Endodermal cell (in vitro differentiated cells): ENCODE measurements at places on chromosomes 7 and 10. TPM values are rescaled to one million over a fixed set of nuclear protein-coding genes. Genes with fewer than 3 reads are reported as not detected.

Gene CPA2
- 0.40 and 0.81 TPM in 2 replicates for total RNA-seq

Gene MYO1G
- 0.07 to 0.38 TPM (median 0.11 TPM) in 3 replicates for total RNA-seq

Gene SPDYE3
- not detected in 3 replicates for total RNA-seq

Gene IDI2
- total RNA-seq, result not detected in 3 replicates

Gene KAZALD1
- total RNA-seq, result 7.3 to 10.0 TPM (median 10.0 TPM) in 3 replicates

Gene FXYD4
- total RNA-seq, result 0.97 TPM in 1 of 3 replicates, not detected in the others

Gene MUC12
- total RNA-seq, result 2.9 and 4.5 TPM in 2 replicates

Gene CDC14C
- total RNA-seq, result not detected in 3 replicates

Gene ESYT2
- 30.7 to 40.8 TPM (median 32.0 TPM) in 3 replicates for total RNA-seq

Gene SNX10
- total RNA-seq, result 19.3 to 23.2 TPM (median 21.1 TPM) in 3 replicates

Gene LSM5
- total RNA-seq, result 74.7 and 75.9 TPM in 2 replicates

Gene AKR1C8
- total RNA-seq, result not detected in 2 replicates

GRCh38 chr7:29539471-29539870 lies 24.2 kb upstream of the PRR15 start:
- H3K4me1 ChIP-seq, result no peaks in the 10 kb centered on the region
- no peak for DNase-seq
- no peak overlapping the region for H3K27ac ChIP-seq
- no peaks in the 10 kb centered on the region for H3K36me3 ChIP-seq

DNA sequence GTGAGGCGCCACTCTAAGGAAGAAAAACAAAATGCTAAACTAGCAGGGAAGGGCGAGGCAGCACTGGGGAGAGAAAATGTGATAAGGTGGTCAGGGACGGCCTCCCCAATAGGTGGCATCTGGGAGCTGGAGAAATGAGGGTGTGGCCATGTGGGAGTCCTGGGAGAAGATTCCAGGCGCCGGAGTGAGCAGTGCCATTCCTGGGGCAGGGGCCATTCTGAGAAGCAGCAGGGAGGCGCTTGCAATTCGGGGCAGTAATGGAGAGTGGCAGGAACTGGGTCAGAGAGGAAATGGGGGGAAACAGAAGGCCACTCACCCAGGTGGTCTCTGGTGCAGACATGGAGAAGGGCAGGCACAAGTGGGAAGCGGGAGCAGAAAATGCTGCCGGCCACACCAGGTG lies 61.8 kb upstream of the LRRC18 start:
- no peak overlapping the region for H3K4me3 ChIP-seq
- no peaks in the 10 kb centered on the region for H3K4me1 ChIP-seq
- peak; percentile 88 for DNase-seq
- H3K27ac ChIP-seq, result no peak overlapping the region
- H3K27me3 ChIP-seq, result no peaks in the 10 kb centered on the region
- H3K36me3 ChIP-seq, result no peaks in the 10 kb centered on the region

GRCh38 chr7:131040467-131040932 lies 287.2 kb upstream of the MKLN1 start:
- no peaks in the 10 kb centered on the region for H3K36me3 ChIP-seq
- H3K4me3 ChIP-seq, result no peak overlapping the region
- peak; percentile 83 for DNase-seq
- H3K27me3 ChIP-seq, result no peaks in the 10 kb centered on the region

DNA sequence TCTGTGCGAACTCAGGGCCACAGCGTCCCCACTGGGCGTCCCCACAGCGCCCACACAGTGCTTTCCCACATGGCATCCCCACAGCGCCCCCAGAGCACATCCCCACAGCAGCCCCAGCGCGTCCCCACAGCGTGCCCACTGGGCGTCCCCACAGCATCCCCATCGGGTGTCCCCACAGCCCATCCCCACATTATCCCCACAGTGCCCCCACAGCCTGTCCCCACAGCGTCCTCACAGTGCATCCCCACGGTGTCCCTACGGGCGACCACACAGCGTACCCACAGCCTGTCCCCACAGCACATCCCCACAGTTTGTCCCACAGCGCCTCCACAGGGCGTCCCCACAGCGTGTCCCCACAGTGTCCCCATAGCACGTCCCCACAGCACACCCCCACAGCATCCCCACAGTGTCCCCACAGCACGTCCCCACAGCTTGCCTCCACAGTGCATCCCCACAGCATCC lies 131.6 kb downstream of the ACTR3B start:
- H3K36me3 ChIP-seq, result no peaks in the 10 kb centered on the region
- no peak overlapping the region for H3K27ac ChIP-seq
- H3K27me3 ChIP-seq, result no peaks in the 10 kb centered on the region
- H3K4me3 ChIP-seq, result no peak overlapping the region
- DNase-seq, result no peak

DNA sequence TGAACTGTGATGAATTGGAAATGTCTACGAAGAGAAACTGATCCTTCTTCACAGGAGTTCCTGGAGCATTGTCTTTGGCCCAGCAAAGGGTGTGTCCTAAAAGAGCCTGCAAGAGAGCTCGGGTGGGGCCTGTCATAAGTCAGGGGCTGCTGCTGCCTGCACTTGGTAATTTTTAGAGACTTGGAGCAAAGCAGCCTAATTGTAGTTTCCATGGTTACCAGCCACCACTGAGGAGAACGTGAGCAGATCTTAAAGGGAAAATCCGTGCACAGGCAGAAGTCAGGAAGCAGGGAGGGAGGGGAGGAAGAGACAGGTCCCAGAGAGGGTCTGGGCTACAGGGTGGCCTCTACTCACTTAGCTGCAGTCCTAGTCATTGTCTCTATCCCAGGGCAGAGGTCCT lies 463.6 kb downstream of the PLXNA4 start:
- no peaks in the 10 kb centered on the region for H3K4me1 ChIP-seq
- DNase-seq, result peak; percentile 27
- H3K36me3 ChIP-seq, result no peaks in the 10 kb centered on the region
- no peak overlapping the region for H3K4me3 ChIP-seq

DNA sequence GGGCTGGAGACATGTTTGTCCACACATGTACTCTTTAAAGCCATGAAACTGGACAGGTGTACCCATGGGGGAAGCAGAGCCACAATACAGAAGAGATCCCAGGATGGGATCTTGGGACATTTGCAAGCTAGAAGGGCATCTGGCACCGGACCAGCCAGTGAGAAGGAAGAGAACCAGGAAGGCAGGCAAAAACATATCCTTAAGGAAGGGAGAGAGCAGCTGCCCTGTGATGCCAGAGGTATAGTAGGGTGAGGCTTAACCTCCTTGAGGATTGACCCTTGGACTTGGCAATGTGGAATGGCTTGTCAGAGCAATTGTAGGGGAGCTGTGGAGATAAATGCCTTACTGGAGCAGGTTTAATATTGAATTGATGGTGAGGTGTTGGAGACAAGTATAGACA lies 17.9 kb upstream of the SUV39H2 start:
- no peak overlapping the region for H3K4me3 ChIP-seq
- H3K27ac ChIP-seq, result no peak overlapping the region
- H3K36me3 ChIP-seq, result peaks cover 28% of the 10 kb centered on the region

DNA sequence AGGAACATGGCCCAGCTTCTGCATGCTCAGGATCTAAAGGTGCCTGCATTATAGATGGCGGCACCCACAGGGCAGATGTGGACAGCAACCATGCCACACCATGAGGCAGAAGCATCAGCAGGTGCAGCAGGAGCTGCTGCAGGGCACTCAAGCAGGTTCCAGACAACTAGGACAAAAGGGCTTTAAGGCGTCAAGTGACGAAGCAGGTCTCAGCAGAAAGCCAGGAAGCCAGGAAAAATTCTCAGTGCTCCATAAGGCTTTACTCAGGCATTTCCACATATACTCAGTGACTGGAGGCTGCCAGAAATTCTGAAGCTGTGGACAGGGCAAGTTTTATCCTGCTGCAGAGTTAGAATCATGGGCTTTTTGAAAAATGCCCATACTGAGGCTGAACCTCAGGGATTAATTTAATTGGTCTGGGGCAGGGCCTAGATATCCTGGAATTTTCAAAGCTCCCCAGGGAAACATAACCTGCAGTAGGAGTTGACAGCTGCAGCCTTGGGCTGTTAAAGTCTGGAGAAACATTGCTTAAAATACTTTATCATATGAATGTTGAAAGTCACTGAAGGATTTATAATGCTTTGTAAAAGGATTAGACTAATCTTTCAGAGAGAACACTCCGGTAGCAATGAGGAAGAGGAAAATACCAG lies 68.1 kb upstream of the RNF148 start:
- no peaks in the 10 kb centered on the region for H3K36me3 ChIP-seq
- H3K4me1 ChIP-seq, result peaks cover 4% of the 10 kb centered on the region
- H3K4me3 ChIP-seq, result no peak overlapping the region

GRCh38 chr10:13183625-13184024 lies 22.3 kb downstream of the MCM10 start:
- H3K27me3 ChIP-seq, result no peaks in the 10 kb centered on the region
- DNase-seq, result no peak
- peaks cover 81% of the 10 kb centered on the region for H3K36me3 ChIP-seq
- no peaks in the 10 kb centered on the region for H3K4me1 ChIP-seq
- H3K4me3 ChIP-seq, result no peak overlapping the region
- H3K27ac ChIP-seq, result no peak overlapping the region

- peaks cover 26% of the 10 kb centered on the region for H3K36me3 ChIP-seq
- H3K27me3 ChIP-seq, result no peaks in the 10 kb centered on the region
- H3K4me1 ChIP-seq, result peaks cover 6% of the 10 kb centered on the region
- H3K4me3 ChIP-seq, result no peak overlapping the region
Observed at GRCh38 chr10:80485076-80485945, 31.2 kb downstream of the TSPAN14 start.

- DNase-seq, result no peak
- no peaks in the 10 kb centered on the region for H3K36me3 ChIP-seq
- H3K27ac ChIP-seq, result no peak overlapping the region
- H3K4me1 ChIP-seq, result no peaks in the 10 kb centered on the region
- H3K4me3 ChIP-seq, result no peak overlapping the region
Observed at GRCh38 chr10:62426086-62426485, 51.9 kb downstream of the ZNF365 start.

GRCh38 chr10:103582331-103583123 lies 89.0 kb downstream of the NEURL1 start:
- H3K27ac ChIP-seq, result no peak overlapping the region
- no peaks in the 10 kb centered on the region for H3K27me3 ChIP-seq
- H3K4me1 ChIP-seq, result peaks cover 4% of the 10 kb centered on the region
- H3K4me3 ChIP-seq, result no peak overlapping the region
- H3K36me3 ChIP-seq, result no peaks in the 10 kb centered on the region

DNA sequence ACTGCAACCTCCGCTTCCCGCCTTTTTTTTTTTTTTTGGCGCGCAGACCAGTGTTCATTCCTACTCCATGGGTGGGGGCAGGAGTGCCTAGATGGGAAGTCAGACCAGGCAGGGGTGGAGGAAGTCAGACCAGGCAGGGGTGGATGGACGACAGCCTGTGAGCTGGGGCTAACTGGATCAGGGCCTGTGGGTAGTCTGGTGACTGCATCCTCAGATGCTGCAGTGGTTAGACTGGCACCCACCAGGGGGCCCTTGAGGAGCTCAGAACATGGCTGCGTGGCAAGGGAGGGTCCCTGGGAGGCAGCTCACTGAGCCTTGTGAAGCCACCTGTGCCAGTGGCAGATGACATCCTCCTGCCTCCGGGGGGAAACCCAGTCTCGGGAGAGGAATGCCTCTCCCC lies 35.1 kb downstream of the RCC1L start:
- no peaks in the 10 kb centered on the region for H3K4me1 ChIP-seq
- DNase-seq, result no peak
- no peak overlapping the region for H3K27ac ChIP-seq
- no peaks in the 10 kb centered on the region for H3K27me3 ChIP-seq
- H3K4me3 ChIP-seq, result no peak overlapping the region

DNA sequence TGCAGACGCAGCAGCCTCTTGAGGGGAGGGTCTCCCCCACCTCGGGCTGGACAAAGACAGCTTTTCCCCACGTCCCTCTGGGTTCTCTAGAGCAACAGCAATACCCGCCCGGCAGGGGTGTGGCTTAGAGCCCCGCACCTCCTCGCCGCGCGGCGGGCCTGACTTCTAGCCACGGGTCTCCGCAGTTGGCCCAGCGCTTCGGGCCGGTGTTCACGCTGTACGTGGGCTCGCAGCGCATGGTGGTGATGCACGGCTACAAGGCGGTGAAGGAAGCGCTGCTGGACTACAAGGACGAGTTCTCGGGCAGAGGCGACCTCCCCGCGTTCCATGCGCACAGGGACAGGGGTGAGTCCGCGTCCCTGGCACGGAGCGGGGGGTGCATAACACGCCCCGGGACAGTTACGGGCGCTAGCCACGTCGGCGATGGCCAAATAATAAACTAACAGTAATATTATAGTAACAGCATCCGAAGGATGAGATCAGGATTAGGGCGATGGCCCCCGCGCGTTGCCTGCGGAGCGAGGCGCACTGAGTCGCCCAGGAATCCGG lies 1.2 kb downstream of the CYP2E1 start:
- H3K4me1 ChIP-seq, result no peaks in the 10 kb centered on the region
- H3K4me3 ChIP-seq, result no peak overlapping the region
- H3K27ac ChIP-seq, result no peak overlapping the region
- H3K27me3 ChIP-seq, result no peaks in the 10 kb centered on the region
- DNase-seq, result no peak

- no peak for DNase-seq
- no peaks in the 10 kb centered on the region for H3K4me1 ChIP-seq
- H3K4me3 ChIP-seq, result no peak overlapping the region
- H3K36me3 ChIP-seq, result peaks cover 17% of the 10 kb centered on the region
- no peak overlapping the region for H3K27ac ChIP-seq
Observed at GRCh38 chr10:68506411-68506810, 20.9 kb downstream of the SLC25A16 start.

- no peaks in the 10 kb centered on the region for H3K36me3 ChIP-seq
- no peaks in the 10 kb centered on the region for H3K4me1 ChIP-seq
- H3K27me3 ChIP-seq, result peaks cover 45% of the 10 kb centered on the region
Observed at GRCh38 chr10:119483839-119484238, 58.7 kb downstream of the RGS10 start.

GRCh38 chr7:102215256-102215655 lies 71.4 kb upstream of the SH2B2 start:
- DNase-seq, result no peak
- H3K4me3 ChIP-seq, result no peak overlapping the region

GRCh38 chr10:63921908-63922467 lies 400.8 kb downstream of the REEP3 start:
- no peaks in the 10 kb centered on the region for H3K36me3 ChIP-seq
- no peak overlapping the region for H3K27ac ChIP-seq
- no peaks in the 10 kb centered on the region for H3K27me3 ChIP-seq
- no peak for DNase-seq
- peaks cover 28% of the 10 kb centered on the region for H3K4me1 ChIP-seq

GRCh38 chr7:47617131-47617530 lies 35.2 kb upstream of the TNS3 start:
- no peaks in the 10 kb centered on the region for H3K36me3 ChIP-seq
- no peak overlapping the region for H3K27ac ChIP-seq
- H3K27me3 ChIP-seq, result no peaks in the 10 kb centered on the region
- DNase-seq, result no peak

DNA sequence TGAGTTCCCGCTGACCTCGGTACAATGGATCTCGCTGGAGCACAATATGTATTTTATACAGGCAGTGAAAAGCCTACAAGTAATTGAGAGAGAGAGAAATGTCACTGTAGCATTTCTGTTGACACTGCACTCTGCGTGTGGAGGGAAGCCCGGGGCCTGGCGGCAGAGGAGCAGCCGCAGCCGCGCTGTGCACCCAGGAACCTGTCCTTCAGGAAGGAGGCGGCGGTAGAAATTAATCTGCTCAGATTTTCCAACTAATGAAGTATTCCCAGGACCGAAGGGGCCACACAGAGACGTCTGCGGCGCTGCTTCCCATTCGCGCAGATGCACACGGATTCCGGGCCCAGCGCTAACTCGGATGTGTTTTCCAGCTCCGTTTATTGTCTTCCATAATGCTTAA lies 170.1 kb downstream of the EBF3 start:
- no peaks in the 10 kb centered on the region for H3K27me3 ChIP-seq
- no peak overlapping the region for H3K4me3 ChIP-seq
- H3K27ac ChIP-seq, result peak overlapping the region; percentile 46
- no peaks in the 10 kb centered on the region for H3K4me1 ChIP-seq

- no peaks in the 10 kb centered on the region for H3K27me3 ChIP-seq
- H3K27ac ChIP-seq, result peak overlapping the region; percentile 70
- peak; percentile 89 for DNase-seq
- no peaks in the 10 kb centered on the region for H3K36me3 ChIP-seq
- no peaks in the 10 kb centered on the region for H3K4me1 ChIP-seq
- peak overlapping the region; percentile 38 for H3K4me3 ChIP-seq
Observed at GRCh38 chr7:128266883-128267594, 26.0 kb downstream of the LEP start.
